ENCODE measurements at places on chromosomes 6 and 20.

GRCh38 chr6:5082487-5083306 lies 2.4 kb upstream of the PPP1R3G start:
- peak; percentile 91 for DNase-seq

GRCh38 chr20:19045371-19045770 lies 167.1 kb upstream of the SLC24A3 start:
- DNase-seq = no peak

DNA sequence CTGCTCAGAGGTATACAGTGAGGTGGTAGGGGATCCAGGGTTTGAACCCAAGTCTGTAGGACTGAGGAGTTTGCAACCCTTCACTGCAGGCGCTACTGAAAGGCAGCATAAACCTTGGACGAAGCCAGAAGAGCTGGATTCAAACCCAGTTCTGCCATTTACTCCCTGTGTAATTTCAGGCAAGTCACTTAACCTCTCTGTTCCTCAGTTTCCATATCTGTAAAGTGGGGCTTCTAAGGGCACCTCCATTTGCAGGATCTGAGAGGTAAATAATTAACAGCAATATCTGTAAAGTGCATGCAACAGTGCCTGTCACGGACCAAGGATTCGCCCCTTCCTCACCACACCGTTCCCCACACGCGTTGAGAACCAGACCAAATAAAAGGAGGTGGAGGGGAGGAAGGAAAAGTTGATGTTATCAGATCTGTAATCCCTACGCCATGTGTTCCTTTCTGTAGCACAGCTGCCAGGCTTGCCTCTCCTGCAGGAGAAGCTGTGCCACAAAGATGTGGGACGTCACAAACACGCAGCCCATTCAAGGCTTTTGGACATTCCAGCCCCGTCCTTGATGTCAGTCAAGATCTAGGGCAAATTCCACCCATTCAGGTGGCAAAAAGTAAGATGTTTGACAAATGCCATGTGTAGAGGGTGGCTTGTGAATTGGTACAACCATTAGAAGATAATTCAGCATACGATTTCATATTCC lies 9.8 kb downstream of the RIPOR3 start:
- DNase-seq = no peak

DNA sequence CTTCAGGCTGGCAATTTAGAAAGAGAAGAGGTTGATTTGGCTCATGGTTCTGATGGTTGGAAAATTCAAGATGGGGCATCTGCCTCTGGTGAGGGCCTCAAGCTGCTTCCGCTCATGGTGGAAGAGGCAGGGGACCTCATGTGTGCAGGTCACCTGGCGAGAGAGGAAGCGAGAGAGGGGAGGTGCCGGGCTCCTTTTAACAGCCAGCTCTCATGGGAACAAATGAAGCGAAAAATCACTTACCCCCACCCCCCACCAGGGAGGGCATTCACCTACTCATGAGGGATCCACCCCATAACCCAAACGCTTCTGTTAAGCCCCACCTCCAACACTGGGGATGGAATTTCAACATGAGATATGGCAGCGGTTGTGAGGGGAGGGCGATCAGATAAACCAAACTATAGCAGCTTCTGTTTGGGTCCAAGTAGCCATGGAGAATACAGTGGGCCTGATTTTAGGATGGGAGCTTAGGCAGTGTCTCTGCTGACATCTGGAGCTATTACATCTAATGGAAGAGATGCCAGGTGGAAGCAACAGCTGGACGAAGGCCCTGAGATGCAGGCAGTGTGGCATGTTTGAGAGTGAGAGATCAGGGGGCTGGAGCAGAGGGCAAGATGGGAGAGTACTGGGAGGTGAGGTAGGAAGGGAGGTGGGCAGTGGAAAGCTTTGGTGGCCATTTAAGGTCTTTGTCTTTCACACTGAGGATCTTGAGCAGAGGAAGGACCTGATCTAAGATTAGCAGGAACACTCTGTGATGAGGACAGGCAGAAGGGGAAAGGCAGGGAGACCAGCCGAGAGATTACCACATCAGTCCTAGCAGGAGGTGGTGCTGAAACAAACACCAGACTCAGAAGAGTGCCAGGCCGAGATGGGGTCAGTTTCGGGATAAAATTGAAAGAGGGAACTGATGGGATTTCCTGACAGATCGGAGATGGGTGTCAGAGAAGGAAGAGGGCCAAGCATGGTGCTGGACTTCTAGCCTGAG lies 161.8 kb downstream of the NFATC2 start:
- no peak for DNase-seq

DNA sequence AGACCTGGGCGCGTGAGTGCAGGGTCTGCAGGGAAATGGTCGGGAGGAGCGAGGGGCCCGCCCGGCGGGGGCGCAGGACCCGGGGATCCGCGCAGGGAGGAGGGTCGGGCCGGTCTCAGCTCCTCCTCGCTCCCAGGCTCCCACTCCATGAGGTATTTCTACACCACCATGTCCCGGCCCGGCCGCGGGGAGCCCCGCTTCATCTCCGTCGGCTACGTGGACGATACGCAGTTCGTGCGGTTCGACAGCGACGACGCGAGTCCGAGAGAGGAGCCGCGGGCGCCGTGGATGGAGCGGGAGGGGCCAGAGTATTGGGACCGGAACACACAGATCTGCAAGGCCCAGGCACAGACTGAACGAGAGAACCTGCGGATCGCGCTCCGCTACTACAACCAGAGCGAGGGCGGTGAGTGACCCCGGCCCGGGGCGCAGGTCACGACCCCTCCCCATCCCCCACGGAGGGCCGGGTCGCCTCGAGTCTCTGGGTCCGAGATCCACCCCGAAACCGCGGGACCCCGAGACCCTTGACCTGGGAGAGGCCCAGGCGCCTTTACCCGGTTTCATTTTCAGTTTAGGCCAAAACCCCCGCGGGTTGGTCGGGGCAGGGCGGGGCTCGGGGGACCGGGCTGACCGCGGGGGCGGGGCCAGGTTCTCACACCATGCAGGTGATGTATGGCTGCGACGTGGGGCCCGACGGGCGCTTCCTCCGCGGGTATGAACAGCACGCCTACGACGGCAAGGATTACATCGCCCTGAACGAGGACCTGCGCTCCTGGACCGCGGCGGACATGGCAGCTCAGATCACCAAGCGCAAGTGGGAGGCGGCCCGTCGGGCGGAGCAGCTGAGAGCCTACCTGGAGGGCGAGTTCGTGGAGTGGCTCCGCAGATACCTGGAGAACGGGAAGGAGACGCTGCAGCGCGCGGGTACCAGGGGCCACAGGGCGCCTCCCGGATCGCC lies 54.2 kb upstream of the HLA-A start:
- peak; percentile 64 for DNase-seq

All from Daoy (cell line).